Hematopoietic multipotent progenitor cell treated with erythropoietin and hydrocortisone succinate and interleukin-3 and kit ligand, for 8 days (in vitro differentiated cells): ENCODE measurements at places on chromosomes 1 and 21.

DNA sequence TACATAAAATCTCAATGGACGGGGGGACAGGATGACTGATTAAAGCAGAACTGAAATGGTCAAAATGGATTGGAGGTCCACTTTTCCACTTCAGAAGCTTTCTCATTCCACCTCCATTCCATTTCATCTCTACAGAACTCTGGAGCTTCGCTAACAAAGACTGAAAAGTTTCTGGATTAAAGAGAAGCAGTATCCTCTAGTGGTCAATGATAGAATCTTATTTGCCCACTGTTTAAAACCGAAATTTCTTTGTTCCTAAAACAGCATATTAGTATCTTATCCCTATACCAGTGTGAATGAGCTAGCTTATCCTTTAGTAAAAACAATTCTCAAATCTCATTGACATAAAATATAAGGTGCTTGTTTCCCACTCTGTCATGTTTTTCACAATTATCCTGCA is 890.6 kb downstream of the KCNT2 start:
- DNase-seq, result no peak

GRCh38 chr1:59271561-59272260 is 25.2 kb upstream of the FGGY start:
- DNase-seq, result no peak

- DNase-seq, result no peak
Observed at GRCh38 chr1:242430956-242431355, 93.5 kb downstream of the PLD5 start.

DNA sequence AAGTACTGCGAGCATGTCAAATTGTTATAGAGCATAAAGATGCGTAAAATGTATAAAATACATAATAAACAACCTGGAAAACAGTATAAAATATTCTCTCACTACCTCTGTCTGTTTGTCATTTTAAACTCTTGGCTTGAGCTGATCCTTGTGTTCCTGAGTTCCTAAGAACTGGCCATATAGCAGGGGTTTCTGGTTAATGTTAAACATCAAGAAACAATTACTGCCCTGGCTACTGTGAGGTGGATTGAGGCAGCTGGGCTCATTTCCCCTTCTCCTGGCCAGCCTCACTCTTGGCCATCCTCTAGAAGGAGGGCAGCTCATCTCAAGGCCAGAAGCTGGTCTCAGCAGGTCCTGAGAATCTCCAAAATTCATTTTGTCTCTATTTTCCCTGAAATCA is 297.3 kb upstream of the USP24 start:
- no peak for DNase-seq

DNA sequence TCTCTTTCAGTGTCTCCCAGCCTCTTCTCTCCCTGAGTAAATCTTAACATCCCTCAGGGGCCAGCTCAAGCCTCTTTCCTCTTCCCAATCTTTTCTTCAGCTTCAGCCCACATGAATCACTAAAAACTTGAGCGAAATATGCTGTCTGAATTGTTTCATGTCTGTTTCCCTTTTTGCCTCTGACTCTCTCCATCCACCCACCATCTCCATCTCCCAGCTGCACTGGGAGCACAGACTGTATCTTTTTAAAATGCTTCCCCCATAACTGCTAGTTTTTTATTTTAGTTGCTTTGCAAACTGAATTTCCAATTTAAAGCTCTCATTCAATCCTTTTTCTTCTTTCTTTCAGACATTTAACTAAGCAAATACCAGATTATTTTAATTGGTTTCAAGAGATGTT is 3.0 kb upstream of the AHCTF1 start:
- DNase-seq, result no peak
